ENCODE measurements at places on chromosomes 3 and 15. TPM values are rescaled to one million over a fixed set of nuclear protein-coding genes. Genes with fewer than 3 reads are reported as not detected.

GRCh38 chr3:46935168-46935858 is 41.2 kb downstream of the CCDC12 start:
- peak; percentile 90 for DNase-seq

DNA sequence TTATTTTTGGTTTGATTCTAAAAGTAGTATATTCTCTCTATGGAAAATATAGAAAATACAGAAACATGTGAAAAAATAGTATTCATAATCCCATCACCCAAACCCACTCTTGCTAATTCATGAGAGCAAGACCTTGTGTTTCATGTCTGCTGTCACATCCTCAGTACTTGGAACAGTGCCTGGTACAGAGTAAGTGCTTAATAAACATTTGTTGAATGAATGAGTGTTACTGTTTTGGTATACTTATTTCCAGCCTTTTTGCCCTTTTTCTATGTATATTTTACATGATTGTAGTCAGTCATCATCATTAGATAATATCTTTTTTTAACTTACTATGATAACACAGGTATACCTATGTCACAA is 59.3 kb downstream of the IL16 start:
- DNase-seq = no peak

DNA sequence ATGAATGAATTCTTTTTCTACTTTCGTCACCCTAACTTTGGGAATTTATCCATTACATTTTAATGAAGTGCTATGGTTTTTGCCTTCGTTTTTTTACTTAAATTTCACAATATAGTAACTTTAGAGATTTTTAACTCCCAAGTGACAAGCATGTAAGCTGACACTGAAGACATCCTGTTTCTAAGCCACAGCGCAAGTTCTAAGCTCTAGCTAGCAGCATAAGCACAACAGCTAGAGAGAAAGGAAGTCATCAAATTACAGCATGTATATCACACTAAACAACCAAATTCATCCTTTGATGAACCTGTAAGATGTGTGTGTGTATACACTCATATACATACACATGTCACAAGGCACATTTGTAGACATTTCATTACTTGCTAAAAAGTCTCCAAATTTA is 119.3 kb downstream of the P3H2 start:
- no peak for DNase-seq

- DNase-seq = no peak
Measured at GRCh38 chr3:115660646-115661337, 37.5 kb downstream of the GAP43 start.

The UROC1 gene
- not detected for total RNA-seq

The SCG5 gene
- total RNA-seq = 59.1 TPM

The BMF gene
- total RNA-seq = 43.4 TPM

The CSPG5 gene
- total RNA-seq = 0.48 TPM

The SLC28A2 gene
- not detected for total RNA-seq

Measured in kidney epithelial cell (primary cell).